ENCODE measurements at places on chromosomes 7 and 10.

DNA sequence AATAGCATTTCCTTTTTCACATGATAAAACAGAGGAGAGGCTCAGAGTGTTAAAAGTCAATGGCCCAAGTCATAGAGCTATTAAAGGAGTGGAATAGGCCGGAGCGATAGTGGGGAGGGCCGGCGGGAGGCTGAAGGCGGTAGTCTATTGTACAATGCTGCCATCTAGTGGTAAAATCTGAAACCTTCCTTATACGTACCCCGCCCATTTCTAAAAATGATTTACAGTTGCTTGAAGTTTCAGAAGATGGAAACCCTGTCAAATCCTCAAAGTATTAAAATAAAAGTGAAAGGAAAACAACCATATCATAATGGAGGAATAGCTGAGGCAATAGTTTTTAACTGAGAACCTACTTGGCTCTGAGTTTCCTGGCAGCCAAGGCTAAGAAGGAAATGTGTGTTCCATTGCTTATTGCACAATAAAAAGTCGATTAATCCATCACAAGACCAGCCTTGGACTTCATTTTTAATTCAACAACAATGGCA lies 209.1 kb downstream of the CCSER2 start:
- DNase-seq: peak; percentile 32

DNA sequence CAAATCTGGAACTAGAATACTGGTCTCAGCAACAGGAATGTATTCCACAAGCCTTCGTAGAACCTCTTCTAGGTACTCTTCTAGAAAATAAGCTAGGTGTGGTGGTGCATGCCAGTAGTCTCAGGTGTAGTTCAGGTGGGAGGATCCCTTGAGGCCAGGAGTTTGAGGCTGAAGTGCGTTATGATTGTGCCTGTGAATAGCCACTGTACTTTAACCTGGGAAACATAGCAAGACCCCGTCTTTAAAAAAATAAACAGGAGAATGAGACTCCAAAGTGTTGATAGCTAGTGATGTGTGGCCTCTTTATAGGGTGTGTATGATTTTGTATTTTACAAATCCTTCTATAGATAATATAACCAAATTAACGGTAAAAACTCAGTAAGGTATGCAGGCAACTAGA lies 1.5 kb upstream of the ZNF775 start:
- no peak for DNase-seq

DNA sequence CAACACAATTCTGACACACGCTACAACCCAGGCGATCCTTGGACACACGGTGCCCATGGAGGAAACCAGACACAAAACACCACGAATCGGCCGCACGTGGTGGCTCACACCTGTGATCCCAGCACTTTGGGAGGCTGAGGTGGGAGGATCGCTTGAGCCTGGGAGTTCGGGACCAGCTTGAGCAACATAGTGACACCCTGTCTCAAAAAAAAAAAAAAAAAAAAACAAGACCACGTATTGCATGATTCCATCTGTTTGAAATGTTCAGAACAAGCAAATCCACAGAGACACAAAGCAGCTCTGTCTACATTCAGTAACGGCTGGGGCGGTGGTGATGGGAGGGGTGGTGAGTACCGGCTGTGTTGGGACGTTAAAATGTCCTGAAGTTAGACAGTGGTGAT lies 25.2 kb downstream of the ADAP1 start:
- DNase-seq: no peak

GRCh38 chr10:102713814-102714620 lies at the start of gene ARL3:
Gene ARL3, minus strand, starts transcription at chr10:102714397. Its CDS starts 122 bp downstream, at chr10:102714275.
- peak; percentile 98 for DNase-seq

DNA sequence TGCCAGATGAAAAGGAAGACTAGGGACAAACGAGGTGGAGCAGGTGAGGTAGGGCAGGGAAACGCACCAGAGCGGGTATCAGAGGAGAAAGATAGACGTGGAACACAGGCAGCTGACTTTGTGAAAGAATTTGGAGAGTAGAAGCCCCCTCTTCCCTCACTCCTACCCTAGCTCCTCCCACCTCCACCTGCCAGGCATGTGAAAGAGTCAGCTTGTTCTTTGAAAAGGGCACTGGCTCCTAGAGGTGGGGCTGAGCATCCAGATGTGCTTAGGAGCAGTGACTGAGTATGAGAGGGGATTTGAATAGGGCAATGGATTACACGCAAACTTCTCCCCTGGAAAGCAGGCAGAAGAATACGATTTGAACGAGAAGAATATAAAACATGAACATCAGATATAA lies 174.2 kb upstream of the INHBA start:
- DNase-seq: no peak

GRCh38 chr7:16491148-16491547 lies 25.6 kb upstream of the SOSTDC1 start:
- DNase-seq: no peak

DNA sequence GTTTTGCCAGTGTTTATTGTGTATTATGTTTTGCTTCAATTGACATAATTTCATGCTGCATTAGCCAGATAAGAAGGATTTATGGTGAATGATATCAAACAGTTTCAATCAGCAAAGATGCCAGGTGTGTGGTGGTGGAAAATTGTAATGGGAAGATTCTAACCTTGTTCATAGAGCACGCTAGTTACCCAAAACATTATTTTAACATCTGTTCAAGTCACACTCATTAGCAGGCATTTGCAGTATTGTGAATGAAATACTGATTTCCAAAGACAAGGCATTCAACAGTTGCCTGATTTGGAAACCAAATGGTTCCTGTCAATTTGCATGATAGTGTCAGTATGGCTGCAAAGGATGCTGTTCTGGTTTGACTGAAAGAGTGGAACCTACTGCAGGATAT lies 129.7 kb downstream of the EPC1 start:
- no peak for DNase-seq

DNA sequence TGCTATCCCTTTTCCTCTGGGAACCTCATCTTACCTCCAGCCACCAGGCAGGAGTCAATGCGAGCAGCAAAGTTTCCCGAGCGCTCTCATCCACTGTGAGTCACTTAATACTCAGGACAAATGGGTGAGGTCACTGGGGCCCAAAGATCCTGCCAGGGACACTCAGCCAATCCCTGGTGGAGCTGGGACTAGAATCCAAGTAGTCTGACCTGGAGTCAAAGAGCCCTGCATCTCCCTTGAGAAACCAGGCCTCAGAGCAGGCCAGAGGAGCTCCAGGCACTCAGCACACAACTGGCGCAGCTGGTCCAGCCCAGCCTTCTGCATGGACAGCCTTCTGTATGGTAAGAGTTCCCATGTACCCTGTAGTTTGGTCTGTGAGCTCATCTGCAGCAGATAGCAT lies 142.3 kb downstream of the MAPK8 start:
- DNase-seq: no peak

- no peak for DNase-seq
Observed at GRCh38 chr10:88557658-88558057, 25.5 kb downstream of the RNLS start.

DNA sequence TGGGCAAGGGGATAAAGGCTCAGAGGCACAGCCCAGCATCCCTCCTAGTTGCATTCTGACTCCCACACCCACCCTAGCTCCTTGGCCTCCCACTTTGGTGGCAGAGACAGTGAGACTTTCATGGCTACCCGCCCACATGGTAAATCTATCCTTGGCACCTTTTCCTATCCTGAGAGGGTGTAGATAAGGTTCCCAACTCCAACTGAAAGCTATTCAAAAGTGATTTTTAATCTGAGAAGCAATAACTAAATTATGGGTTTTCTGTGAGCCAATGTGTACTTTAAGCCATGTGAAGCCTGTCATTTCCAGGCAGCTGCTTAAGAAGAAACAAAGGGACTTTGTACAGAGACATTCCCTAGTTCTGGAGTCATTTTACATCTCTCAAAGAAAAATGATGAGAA lies 9.1 kb downstream of the LAMB1 start:
- DNase-seq: no peak

GRCh38 chr10:77661100-77661499 lies 23.5 kb upstream of the KCNMA1 start:
- no peak for DNase-seq

DNA sequence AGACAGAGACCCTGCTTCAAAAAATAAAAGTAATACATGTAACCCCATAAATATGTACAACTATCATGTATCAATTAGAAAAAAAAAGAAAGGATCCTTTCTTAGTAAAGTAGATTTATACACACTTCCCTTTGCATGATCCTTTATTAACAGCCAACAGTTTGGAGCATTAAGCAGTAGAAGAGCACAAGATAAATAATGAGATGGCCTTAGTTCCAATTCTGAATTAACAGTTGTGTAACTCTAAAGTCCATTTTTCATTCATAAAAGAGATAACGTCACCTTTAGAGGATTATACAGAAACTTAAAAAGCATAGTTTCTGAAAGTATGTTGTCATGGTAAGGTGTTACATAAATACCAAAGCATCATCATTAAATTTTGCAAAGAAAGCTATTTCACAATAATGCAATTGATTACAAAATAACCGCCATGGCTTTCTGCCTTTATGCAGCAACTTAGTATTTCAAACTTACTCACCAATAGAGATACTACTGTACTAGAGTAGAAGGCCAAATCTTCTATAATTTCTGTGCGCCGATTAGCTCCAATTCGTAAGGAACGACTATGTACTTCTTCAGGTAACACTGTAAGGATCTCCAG lies 40.3 kb downstream of the TNPO3 start:
- DNase-seq: no peak

- DNase-seq: peak; percentile 91
Observed at GRCh38 chr7:100130608-100131453, 4.1 kb downstream of the MBLAC1 start.

All from activated naive CD4-positive, alpha-beta T cell treated with anti-CD3 and anti-CD28 coated beads, Interleukin-2, amount 10 ng/mL, durations not matched to agents 7 days and 5 days (primary cell).